ENCODE measurements at places on chromosomes 2 and 18.

- peak; percentile 71 for DNase-seq
Observed at GRCh38 chr2:30422444-30423040, 24.5 kb upstream of the LCLAT1 start.

DNA sequence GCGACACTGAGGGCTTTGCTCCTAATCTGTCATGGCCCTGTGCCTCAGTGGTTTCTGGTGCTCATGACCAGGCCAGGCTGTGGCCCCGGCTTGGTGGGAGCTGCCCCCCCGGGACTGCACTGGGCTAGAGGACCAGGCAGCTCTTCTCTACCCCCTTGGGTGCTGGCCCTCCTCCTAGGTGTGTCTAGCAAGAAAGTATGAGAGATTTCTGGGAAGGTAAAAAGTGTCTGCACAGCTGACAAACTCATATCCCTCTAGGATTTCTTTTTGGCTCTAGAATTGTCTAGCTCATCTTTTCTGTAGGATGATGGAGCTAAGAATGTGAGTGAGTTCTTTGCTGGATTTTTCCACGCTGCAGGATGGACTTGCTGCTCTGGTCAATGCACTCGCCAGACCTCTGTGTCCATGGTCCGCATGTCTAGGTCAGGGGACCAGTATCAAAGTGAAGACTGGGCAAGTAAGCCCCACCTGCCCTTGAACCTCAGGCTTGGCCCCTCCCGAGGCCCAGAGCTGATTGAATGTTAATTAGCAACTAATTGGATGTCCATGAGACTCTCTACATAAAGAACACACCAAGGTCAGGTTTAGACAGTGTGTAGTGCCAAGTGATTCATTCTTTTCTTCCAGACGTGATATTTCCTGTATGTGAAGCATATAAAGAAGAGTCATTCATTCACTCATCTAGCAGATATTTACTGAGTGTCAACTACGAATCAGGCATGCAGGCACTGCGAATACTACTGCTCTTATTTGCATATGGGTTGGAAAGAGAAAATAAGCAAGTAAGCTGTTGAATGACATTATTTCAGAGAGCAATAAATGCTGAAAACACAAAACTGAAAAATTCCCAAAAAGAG, 15.6 kb upstream of the PSD4 start:
- DNase-seq = peak; percentile 44

GRCh38 chr2:159998961-159999360, 63.5 kb downstream of the PLA2R1 start:
- no peak for DNase-seq

GRCh38 chr18:76056471-76057110, 438.5 kb downstream of the ZNF516 start:
- DNase-seq = no peak

GRCh38 chr2:63698786-63699548, 110.2 kb downstream of the MDH1 start:
- DNase-seq = peak; percentile 72

- no peak for DNase-seq
Observed at GRCh38 chr2:46827274-46828134, 88.1 kb downstream of the MCFD2 start.

- DNase-seq = no peak
Observed at GRCh38 chr2:191358325-191359025, 113.3 kb downstream of the MYO1B start.

DNA sequence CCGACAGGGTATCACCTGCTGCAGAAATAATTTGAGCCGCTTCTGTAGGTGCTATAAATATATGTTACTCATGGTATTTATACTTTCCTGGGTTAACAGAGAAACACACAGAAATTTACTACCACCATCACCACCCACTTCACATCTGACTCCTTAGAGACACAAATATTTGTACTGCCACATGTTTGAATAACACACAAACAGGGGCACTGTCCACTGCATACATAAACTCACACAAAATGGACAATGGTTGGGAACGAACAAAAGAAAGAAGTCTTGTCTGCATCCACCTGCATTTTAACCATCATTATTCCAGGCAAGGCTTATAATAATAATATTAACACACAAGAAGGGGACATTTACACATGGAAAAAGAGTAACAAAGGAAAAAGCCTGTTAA, 24.0 kb downstream of the IMMT start:
- no peak for DNase-seq

DNA sequence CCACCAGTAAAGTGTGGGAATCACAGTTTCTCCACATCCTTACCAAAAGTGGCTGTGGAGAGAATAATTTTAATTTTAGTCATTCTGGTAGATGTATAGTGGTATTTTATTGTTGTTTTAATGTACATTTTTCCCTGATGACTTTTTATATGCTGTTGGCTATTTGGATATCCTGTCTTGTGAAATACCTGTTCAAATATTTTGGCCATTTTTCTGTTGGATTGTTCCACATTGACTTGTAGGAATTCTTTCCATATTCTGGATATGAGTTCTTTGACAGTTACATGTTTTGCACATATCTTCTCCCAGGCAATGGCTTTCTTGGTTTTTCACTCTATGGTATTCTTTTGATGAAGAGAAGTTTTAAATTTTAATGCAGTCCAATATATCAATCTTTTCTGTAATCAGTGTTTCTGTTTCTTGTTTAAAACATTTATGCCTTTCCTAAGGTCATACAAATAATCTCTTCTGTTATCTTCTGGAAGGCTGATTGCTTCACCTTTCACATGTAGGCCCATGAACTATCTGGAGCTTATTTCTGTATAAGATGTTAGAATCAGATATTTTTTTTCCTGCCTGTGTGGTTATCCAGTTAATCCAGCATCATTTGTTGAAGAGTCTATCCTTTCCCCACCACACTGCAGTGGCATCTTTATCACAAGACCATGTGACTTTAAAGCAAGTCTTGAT, 19.0 kb downstream of the AFTPH start:
- no peak for DNase-seq

- peak; percentile 29 for DNase-seq
Observed at GRCh38 chr2:74653589-74653984, 460 bp upstream of the SEMA4F start.

DNA sequence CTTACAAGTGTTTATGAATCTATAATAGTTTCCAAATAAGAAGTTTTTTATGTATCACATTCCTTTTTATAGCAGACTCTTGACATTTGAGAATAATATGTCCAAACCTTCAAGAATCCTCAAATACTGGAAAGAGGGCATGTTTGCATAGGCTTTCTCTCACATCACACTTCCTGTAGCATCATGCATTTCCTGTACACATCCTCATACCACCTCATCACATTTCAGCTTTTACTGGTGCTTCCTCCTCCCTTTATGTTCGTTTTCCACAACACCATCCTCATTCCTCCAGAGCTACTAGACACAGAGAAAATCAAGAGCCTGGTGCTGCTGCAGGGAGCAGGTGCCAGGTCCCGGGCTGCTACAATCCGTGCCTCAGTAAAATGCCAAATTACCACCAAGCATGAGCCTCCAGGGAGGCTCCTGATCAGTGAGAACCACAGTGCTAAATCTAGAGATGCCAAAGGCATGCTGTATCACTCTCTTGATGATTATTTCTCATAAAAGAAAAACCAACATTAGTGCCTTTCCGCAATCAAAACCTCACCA, 137.7 kb upstream of the CYP1B1 start:
- no peak for DNase-seq

GRCh38 chr2:217166241-217166850, 306.5 kb upstream of the TNP1 start:
- DNase-seq = peak; percentile 29

DNA sequence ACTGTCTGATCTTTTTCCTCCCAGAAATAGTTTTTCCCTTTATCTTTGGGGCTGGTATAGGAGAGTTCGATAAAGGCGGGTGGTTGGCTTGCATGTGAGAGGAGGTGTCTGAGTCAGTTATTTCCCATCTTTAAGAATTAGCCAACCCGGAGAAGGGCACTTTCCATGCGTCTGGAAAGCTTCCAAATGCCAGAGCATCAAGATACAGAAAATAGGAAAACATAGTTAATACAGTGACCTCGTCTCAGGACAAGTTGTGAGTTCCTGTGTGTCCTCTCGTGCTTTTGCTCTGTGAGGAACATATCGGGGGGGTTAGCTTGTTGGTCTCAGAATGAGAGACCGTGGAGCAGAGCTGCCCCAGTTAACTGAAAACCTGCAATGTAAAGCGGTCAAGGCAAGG, 18.7 kb upstream of the PUM2 start:
- DNase-seq = no peak

- DNase-seq = no peak
Observed at GRCh38 chr18:74728586-74728985, 130.9 kb downstream of the ZNF407 start.

- no peak for DNase-seq
Observed at GRCh38 chr2:96737831-96738230, 2.0 kb downstream of the LMAN2L start.

DNA sequence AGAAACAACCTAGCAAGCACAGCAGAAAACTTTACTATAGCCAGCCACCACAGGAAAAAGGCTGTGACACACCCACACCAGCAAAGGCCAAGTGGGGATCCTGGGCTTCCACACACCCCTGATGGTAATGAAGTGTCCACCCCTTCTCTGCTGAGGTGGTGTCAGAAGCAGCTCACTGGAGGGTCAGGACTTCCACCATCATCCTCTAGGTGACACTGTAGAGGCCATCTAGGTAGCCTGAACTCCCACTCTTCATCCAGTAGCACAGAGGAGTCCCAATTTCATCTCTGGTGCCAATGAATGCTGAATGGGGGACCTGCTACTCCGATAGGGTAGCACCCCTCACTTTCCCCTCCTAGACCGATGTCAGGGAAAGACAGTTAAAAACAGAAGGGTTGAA, 1544.4 kb downstream of the LRP1B start:
- peak; percentile 11 for DNase-seq

DNA sequence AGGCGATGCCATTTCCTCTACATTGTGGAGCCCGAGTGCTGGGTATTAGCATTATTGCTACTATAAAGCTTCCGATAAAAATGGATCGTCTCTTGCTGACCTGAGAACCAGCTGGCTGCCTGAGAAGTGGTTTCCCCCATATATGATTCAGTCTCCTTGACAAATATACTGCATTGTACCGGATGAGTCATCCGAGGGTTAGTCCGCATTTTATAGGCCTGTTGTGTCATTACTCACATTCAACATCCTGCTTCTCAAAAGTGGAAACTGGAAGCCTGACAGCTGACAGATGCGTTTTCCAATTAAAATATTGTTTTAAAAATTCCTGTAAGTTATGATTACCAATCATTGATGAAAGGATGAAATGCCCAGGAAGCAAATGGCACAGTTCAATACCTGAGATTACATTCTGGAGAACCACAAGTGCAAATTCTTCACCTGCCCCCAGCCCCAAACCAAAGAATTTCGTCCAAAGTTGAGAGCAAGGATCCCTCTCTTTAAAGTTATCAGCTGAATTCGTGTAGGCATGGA, 65.7 kb downstream of the SPRED2 start:
- peak; percentile 93 for DNase-seq

GRCh38 chr2:111005821-111006220, 114.9 kb upstream of the BCL2L11 start:
- DNase-seq = no peak

DNA sequence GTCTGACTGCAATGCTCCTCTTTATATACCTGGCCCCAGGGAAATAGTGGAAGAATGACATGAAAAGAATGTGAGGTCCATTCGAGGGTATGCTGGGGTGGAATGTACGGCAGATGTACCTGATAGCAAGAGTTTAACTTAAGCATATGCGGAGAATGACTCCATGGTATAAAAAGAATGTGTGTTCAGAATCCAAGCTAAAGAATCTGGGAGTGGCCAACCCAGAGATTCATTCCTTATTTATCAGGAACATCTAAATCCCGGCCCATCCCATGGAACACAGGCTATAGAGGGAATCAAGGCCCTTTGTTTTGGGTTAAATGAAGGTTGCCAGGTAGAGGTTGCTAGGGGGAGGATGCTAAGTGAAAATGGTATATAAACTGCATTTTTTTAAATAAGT, 150.0 kb downstream of the ZNF385B start:
- no peak for DNase-seq

DNA sequence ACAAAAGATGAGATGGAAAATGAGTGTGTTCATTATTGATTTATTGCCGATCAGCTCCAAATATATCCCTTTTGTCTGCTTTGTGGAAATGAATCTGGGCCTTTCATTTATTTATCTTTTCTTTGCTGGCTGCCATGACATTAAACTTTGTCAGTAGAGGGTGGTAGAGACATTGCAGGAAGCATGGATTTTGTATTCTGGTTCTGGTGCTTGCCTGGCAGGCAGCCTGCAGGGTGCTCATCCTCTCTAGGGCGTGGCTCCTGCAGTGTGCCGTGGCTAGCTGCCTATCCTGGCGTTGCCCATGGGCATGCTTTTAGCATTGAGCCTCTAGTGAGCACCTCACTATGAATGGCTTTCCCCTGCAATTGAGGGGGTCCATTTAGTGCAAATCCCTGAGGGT, 593.1 kb downstream of the RNF144A start:
- DNase-seq = no peak

DNA sequence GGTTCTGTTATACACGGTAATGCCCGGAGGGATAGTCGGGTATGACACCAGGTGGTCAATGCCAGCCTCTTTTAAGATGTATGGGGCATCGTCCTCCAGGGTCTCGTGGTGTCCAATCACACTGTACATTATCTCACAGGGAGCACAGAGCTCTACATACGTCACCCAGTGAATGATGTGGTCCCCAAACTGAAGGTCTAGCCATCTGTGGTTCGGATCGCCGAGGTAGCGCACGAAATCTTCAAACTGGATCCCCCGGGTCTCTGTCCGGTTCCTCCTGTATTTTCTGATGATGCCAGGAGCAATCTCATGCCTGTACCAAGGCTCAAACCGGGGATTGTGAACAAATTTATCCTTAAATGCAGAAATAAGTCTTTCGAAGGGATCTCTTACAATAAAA, 24.1 kb downstream of the CHST10 start:
- no peak for DNase-seq

GRCh38 chr2:146576339-146577111, 1268.3 kb upstream of the ACVR2A start:
- DNase-seq = no peak

DNA sequence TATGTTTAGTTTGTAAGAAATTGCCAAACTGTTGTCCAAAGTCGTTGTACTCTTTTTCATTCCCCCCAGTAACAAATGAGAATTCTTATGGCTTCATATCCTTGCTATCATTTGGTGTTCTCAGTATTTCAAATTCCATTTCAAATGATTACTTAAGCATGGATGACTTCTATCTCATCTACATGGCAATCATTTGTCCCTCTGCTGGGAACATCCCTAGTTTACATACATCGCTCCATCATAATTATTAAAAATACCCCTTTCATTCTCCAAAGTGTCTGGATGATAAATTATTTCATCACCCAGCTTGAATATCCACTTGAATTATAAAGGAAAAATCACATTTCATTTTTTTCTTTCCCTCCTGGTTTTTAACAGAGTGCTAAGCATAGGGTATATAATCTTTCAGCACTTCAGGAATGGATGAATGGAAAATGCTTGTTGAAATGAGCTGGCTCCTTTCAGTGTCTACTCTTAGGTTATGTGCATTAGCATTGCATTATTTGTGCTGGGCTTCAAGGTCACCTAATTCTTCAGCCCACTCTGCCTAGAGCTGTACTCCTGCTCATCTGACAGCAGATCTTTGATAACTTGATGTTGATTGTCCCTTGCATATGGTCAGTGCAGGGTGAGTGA, 33.1 kb downstream of the XIRP2 start:
- DNase-seq = no peak

GRCh38 chr2:200348897-200349563, 42.5 kb downstream of the SPATS2L start:
- DNase-seq = no peak

- DNase-seq = peak; percentile 21
Observed at GRCh38 chr2:164910101-164910899, 45.0 kb downstream of the SLC38A11 start.
